ENCODE measurements at places on chromosomes 1 and 21.

DNA sequence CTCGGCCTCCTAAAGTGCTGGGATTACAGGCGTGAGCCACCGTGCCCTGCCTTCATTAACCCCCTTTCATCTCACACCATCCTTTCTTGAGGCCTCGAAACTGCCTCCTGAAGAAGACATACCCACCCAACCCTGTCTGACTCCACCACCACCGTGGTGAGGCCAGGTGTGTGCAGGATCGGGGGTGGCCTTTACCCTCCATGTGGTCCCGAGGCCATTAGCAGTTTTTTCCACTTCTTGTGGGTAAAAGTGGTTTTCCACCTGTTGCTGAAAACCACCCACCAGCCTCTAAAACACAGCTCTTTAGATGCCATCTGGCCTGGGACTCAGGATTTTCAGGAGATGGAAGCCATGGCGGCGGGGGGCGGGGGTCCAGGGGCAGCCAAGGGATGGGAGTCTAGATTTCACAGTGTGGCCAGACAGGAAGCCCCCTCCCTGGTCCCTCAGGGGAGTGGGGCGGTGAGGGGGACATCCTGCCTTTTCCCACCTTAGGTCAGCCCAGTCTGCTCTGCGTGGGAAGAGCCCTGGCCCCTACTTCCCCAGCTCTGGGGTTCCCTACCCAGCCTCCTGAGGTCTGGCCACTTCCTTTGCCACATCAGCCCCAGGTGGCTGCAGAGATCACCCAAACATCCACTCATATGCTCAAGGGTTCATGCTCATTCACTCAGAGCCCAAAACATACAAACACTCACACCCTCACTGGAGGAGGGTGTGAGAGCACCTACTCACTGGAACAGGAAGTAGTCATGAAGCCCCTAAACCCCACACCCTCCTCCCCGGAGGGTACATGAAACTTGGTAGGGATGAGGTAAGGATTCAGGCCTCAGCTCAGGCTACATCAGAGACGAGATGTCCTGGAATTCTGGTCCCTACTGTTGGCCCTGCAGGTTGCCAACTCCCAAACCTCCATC lies 2.3 kb downstream of the FGR start:
- DNase-seq, result no peak

GRCh38 chr1:26025517-26025916 lies 3.9 kb downstream of the EXTL1 start:
- no peak for DNase-seq

DNA sequence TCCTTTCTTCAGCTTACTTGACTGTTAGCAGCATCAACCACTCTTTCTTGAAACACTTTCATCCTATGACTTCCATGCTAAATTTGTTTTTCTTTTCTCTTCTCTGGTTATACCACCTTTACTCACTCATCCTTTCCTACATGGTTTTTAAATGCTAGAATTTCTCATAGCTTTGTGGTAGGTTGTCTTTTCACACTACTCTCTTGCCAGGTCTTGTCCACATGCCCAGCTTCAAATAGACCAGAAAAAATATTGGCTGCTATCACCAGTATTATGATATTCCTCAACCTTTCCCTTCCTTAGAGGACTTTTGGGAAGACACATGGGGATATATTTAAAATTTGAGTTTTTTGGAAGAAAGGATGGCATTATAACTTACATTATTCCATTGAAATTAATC lies 48.8 kb downstream of the PPP1R12B start:
- no peak for DNase-seq

DNA sequence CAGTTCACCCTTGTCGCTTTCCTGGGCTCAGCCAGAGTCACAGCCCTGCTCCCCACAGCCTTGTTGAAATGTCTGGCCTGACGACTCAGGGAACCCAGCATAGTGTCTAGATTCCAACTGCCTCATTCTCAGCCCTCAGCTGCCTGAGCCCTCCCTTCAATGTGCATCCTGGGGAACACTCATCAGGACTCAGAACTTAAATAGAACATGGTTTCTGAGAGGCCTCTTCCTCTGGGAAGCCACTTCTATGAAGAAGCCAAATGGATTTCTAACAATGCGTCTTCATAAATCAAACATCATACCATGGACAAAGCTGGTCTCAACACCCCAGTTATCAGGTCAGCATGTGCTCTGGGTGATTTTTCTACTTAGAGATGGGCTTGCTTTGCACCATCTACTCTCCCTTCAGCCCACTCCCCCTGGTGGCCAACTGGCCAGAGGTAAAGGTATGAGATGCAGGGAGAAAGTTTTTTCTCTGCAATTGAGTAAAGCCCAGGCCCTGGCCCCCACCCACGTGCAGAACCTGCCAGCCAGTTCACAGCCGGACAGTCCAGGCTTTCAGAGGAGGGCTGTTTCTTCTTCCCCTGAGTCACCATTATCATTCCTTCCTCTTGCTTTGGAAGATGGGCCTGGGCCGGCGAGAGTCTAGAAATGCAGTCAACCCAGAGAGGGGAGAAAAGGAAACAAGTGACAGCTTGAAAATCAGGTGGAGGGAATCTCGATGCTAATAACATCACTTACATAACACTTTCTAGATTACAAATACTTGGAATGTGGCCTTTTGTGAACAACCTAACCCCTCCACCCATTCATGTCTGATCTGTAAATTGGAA lies 32.1 kb downstream of the CD244 start:
- no peak for DNase-seq

GRCh38 chr1:198623752-198624647 lies 14.8 kb upstream of the PTPRC start:
- peak; percentile 14 for DNase-seq

GRCh38 chr1:154479764-154480421 lies 22.1 kb upstream of the TDRD10 start:
- peak; percentile 63 for DNase-seq

DNA sequence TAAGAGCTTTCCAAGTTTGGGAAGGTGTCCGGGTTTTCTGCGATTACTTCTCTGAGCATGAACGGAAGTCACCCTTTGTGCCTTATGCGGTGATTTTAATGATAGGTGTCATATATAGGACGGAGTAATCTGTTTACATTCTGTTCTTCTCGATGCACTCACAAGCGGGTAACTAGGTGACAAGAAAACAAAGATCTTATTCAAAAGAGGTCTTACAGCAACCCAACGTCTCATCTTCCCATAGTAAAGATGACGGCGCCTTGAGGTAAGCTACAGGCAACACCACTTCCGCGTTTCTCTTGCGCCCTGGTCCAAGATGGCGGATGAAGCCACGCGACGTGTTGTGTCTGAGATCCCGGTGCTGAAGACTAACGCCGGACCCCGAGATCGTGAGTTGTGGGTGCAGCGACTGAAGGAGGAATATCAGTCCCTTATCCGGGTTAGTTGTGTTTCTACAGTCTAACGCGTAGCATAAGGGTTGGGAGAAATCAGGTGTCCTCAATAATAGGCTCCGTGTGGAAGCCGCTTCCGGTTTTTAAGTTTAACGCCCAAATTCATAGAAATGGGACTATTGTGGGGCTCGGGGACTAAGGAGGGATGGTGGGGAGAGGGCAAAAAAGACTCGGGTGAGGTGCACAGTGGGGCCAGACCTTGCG lies at the start of gene UFC1:
UFC1 (plus strand) TSS at position 297 of the 656 bp plus-strand sequence; CDS start at position 317, 20 bp downstream.
- peak; percentile 70 for DNase-seq

GRCh38 chr1:221448585-221449175 lies 293.2 kb downstream of the DUSP10 start:
- no peak for DNase-seq

DNA sequence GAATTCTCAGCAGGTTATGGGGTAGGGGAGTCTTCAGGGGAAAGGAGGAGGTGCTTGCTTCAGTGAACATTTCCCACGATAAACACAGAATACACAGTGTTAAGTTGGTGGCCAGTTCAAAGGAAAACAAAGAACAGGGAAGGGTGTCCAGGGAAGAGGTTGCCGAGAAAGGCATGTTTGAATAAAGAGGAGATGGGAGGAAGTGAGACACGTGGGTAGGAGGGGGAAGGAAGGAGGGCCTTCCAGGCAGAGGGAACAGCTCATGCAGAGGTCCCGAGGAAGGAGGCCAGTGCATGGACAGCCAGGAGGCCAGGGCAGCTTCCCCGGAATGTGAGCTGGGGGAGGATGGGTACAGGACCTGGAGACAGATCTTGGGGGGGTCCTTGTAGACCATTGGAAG lies 130.3 kb upstream of the TMEM51 start:
- no peak for DNase-seq

DNA sequence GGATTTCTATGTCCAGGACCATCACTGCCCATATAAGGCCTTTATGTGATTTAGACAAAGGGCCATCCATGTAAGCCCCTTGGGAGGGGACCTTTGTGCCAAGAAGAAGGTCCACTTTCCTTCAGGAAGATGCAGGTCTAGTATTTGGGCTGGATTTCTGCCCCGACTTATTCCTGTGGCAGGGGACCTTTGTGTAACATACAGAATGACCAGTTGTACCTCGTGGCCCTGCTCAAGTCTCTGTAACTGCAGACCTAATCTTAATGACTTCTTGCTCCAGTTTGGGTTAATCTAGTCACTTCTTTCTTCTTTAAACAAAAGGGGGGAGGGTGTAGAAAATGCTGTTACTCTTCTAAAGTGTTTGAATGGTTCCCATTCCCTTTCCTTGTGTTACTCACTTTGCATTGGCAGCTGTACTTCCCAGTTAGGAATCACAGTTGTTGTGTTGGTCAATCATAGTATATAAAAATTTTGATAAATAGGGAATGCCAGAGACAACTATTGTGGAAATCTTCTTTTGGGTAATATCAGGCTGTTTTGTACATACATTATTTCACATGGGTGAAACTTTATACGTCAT lies 54.2 kb downstream of the MIGA1 start:
- DNase-seq, result no peak

GRCh38 chr21:38082936-38083485 lies 166.8 kb upstream of the KCNJ6 start:
- no peak for DNase-seq

DNA sequence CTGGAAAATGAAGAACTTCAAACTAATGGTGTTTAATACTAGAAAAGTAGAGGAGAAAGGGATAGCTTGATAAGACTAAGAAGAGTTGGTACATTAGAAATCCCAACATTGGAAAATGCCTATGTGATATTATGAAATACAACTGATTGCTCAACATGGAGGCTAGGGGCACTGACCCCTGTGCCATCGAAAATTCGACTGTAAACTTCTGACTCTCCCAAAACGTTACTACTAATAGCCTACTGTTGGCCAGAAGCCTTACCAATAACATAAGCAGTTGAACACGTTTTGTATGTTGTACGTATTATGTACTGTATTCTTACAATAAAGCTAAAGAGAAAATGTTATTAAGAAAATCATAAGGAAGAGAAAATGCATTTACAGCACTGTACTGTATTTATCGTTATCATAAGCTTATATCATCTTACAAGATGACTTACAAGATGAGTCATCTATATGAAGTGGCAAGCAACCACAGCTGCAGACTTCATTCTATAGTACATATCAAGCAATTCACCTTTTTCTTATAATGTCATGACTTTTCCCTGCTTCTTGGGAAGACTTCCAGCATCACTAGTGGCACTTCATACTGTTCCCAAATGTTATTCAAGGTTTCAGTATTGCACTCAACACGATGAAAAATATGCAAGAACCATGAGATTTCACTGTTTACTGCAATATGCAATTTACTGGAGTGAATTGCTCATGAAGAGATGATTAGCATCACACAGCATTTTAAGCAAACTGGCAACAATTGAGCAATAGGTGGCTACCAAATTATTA lies 12.9 kb upstream of the CTSK start:
- DNase-seq, result no peak

DNA sequence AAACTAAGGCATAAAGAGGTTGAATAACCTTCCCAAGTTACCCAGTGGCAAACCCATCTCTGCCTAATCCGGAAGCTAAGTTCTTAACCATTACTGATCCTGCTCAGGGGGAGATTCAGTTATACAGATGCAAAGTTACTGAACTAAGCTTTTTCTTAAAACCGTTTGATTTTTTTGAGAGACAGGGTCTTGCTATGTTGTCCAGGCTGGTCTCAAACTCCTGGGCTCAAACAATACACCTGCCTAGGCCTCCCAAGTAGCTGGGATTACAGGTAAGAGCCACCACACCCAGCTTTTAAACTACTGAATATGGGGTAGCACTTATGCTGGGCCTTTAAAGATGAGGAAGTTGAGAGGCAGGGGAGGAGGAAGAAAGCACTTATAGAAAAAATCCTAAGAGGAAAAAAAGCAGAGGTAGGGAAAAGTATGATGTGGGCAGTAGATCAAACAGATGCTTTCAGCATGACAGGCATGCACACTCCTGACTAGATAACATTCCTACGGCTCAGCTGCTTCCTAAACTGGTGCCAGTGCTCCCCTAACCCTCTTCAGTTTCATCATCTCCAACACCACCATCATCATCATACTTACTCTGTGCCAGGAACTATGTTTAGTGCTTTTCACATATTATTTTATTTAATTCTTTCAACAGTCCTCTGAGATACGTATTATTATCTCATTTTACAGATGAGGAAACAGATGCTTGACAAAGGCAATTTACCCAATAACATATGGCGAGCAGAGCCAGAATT lies 5.8 kb downstream of the PAFAH2 start:
- DNase-seq, result no peak

DNA sequence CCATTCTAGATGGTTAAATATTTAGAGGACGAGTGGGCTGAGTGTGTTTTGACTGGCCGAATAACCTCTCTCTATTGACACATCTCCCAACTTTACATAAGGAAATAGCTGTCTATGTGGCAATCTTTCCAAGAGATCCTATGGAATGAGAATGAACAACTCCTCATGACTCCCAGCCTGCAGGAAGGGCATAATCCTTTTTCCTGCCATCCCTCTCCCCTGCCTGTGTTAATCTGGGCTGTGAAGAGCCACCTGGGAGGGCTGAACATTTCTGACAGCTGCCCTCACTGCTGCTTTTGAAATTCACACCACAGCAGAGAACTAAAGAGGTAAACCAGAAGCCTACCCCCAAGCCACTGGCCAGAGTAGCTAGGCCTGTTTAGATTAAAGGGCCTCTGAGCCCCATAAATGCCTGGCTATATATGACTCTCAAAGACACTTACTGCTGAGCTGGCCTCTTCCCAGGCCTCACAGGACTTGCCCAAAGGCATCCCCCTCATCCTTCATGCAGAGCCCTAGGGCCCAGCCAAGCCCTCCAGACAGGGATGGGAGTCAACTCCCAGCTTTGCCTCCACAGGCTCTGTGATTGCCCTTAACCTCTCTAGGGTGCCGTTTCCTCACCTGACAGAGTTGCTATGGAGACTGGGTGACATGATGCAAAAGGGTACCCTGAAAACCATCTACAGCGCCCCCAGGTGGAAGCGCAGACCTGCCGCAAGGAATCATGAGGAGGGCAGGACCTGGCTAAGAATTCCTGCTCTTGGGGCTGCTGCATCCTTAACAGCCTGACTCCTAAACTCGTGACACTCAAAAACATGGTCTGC lies 42.0 kb upstream of the LDLRAP1 start:
- no peak for DNase-seq

- DNase-seq, result no peak
Observed at GRCh38 chr1:233299450-233299849, 3.9 kb upstream of the PCNX2 start.

DNA sequence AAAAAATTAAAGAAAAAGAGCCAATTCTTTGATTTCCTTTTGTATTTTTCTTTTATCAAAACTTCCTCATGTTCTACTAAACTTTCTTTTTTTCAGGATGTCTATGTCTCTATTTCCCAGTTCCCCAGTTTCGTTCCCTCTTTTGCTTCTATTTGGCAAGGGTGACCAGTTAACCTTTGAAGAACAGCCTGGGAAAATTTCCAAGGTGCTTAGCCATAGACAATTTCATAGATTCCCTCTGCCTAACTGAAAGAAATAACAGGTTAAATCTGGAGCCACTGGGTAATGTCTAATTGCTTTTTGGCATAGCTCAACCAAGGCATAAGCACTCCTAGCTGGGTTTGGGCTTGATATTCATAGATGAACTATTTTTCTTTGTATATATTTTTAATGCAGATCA lies 272.3 kb downstream of the ADGRL2 start:
- no peak for DNase-seq

Measured in non-pigmented ciliary epithelial cell (primary cell).